ENCODE measurements at places on chromosomes 11 and 22.

DNA sequence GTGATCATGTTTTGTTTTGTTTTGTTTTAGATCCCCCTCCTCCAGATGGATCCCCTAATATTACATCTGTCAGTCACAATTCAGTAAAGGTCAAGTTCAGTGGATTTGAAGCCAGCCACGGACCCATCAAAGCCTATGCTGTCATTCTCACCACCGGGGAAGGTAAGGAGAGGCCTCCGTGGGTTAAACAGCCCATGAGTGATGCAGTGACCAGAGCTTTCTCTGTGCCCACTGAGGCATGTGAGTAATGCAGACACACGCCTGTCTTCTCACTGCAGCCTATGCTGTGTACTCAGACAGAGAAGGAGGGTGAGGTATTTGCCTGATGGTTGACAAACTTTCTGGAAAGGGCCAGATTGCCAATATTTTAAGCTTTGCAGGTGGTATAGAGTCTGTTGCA lies 73.7 kb upstream of the OR4B1 start:
- peak; percentile 37 for ATAC-seq

GRCh38 chr11:16883174-16883573 lies 131.0 kb downstream of the PLEKHA7 start:
- peak; percentile 25 for ATAC-seq

- ATAC-seq = no peak
Measured at GRCh38 chr11:104333977-104334376, 170.0 kb upstream of the PDGFD start.

- peak; percentile 75 for ATAC-seq
Measured at GRCh38 chr11:96061730-96062129, 137.8 kb upstream of the MTMR2 start.

GRCh38 chr11:69909561-69910518 lies 90.6 kb upstream of the FGF3 start:
- no peak for ATAC-seq

DNA sequence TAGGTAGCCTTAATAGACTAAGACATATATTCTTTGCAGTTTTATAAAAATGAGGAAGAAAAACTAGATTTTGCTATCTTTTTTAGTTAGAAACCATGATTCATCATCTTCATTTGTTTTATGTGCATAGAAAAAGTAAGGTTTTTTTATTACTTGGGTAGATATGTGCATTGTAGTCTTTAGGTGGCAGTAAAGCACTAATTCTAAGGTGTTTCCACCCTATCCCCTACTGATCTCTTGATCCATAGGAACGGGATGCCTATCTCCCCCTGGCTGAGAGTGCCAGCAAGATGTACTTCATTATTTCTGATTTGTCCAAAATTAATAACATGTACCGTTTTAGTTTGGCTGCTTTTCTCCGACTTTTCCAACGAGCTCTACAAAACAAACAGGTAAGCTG lies 148.1 kb downstream of the DYNC2H1 start:
- no peak for ATAC-seq

- no peak for ATAC-seq
Measured at GRCh38 chr11:120869516-120870011, 154.3 kb upstream of the TBCEL start.

DNA sequence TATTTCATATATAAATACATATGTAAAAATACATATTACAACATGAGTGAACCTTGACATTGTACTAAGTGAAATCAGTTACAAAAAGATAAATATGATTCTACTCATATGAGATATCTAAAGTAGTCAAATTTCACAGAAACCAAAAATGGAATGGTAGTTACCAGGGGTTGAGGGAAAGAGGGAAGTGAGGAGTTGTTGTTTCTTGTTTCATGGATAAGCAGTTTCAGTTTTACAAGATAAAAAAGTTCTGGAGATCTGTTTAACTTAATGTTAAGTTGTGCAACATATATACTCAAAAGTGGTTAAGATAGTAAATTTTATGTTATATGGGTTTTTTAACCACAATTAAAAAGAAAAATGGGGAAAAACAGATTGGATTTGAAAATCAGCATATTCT lies 107.7 kb downstream of the ELP4 start:
- no peak for ATAC-seq

- no peak for ATAC-seq
Measured at GRCh38 chr11:69232821-69233743, 60.9 kb upstream of the MYEOV start.

DNA sequence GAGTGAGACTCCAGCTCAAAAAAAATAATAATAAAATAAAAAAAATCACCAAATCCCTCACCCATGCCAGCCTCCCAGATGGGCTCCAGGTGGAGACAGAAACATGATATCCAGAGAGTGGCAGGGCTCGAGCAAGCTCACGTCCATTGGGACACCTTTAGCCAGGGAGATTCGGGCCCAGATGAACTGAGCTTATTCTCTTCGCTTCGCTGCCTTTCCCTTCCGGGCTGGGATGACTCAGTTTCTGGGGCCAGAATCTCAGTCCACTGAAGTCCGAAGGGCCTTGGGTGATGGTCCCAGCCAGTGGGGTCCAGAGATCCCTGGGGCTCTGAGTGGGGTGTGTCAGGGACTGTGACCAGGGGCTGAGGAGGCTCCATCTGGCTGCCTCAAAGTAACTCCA lies 23.0 kb upstream of the MYEOV start:
- ATAC-seq = no peak

GRCh38 chr11:78290293-78291176 lies 101.8 kb downstream of the USP35 start:
- ATAC-seq = peak; percentile 53

DNA sequence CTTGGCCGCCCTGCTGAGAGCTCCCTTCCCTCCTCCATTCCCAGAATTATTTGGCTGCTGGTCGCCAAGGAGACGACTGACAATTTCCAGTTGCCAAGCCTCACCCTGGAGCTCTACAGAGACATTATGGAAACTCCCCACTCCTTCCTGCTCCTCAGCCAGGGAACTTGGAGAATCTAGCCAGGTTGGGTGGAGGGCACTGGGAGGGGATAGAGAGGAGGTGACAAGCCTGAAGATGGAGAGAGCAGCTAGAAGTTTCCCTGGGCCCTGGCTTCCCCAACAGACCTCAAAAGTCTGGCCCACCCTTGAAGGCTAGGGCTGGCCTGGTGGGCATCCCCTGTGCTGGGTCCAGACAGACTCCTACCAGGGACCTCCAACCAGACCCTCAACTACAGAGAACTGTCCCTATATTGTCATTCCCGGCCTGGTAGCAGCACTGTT lies 6.7 kb upstream of the VSIG10L2 start:
- ATAC-seq = no peak

DNA sequence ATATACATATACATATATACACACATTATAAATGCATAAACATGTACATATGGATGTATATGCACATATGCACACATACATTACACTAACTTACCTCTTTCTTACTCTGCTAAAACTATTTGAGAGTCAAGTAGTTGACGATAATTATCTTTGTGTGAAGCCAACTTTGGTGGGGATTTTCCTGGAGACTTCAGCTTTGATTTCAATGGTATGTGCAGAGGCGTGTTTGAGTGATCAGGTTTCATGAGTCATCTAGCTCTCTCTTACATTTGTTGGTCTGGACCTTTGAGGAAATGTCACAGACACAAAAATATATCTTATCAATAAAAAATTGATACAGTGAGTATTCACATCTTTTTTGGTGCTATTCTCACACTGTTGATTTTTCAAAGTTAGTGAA lies 769.1 kb upstream of the LUZP2 start:
- ATAC-seq = no peak

- ATAC-seq = peak; percentile 96
Measured at GRCh38 chr11:70364745-70365543, 33.4 kb upstream of the CTTN start.

- ATAC-seq = no peak
Measured at GRCh38 chr22:31586137-31586920, 75.7 kb downstream of the PISD start.

DNA sequence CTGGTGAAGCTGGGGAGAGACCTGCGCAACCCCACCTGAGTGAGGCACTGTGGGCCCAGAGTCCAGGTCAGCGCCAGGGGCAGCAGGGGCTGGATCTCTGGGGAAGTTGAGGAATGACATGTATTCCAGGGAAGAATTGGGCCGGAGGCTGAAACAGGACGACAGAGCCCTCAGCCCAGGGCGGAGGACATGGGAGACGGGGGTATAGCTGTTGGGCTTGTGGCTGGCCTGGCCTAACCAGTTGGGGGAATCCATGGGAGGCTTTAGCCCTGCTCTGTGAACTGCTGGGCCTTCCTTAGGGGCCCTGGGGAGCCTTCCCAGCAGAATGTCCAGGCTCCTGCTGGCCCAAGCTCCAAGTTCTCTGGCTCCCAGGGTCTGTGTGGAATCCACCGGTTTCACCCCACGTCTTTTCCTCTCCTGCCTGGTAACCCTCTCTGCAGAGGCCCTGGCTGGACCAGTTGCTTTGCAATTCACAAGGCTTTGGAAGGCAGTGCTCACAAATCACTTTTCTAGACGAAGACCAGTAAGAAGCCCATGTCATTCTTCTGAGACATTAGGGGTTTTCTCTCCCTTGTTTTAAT lies 50.4 kb upstream of the KCNQ1OT1 start:
- no peak for ATAC-seq

DNA sequence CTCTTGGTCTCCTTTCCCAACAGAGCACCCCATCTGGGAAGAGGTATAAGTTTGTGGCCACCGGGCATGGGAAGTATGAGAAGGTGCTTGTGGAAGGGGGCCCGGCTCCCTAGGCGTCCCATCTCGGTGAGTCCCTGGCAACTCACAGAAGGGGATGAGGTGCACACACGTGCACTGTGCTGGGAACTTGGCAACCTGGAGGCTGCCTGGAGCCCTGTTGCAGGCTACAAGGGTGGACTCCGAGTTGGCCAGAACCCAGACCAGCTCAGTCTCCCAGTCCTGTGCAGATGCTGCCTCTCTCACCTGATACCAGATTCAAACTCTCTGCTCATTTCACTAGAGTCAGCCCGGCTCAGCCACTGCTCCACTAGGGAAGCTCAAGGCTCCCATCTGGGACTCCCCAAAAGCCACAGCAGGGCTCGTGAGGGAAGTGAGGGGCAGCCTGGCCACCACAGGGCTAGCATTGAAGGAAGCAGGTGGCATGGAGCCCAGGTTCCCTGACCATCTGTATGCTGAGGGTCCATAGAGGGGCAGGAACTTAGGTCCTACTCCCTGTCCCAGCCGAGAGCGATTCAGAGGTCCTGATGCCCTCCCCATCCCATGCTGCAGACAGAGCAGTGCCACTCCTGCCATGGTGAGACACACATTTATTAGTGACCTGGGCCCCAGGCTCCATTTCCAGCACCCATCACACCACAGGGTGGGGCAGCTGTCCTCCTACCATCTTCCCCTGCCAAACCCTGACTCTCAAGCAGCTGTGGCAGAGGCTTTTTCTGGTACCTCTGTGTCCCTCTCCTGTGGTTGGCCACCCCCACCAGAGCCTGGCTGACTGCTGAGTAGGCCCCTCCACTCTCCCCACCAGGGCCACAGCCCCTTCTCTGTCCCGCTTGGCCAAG lies 4.0 kb downstream of the PRR33 start:
- no peak for ATAC-seq

GRCh38 chr11:12531681-12532080 lies 142.5 kb upstream of the TEAD1 start:
- no peak for ATAC-seq

DNA sequence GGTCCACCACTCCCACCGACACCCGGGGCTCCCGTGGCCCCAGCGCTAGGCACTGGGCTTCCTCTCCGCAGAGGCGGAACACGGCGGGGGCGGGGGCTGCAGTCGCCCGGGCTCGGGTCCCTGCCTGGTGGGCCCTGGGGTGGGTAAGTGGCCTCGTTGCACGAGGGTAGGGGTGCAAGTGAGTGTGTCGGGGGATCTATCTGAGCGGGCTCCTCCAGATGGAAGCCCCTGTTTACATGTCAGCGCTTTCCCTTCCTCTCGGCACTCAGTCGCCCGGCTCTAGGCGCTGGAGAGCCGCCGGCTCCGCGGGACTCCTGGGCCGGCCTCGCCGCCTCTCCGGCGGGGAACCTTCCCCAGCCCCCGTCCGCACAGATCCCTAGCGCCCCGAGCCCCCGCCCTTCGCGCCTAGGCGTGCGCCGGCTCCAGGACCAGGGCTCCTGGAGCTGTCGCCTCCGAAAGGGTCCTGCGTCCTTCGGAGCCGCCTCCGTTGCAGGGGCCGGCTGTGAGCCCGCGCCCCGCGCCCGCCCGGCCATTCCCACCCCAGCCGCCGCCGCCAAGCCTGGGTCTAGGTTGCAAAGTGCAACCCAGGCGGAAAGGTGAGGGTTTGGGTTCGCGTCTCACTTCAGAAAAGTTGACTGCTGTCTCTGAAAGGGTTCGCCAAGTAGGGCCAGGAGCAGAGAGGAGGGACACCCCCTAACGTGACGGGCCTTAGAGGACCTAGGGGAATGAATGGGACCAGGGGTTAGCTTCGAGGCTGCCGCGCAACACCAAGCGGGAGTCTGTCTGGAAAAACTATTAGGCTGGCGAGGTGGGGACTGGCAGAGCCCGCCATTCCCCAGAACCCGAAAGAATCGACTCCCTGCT lies 978 bp downstream of the FLI1 start:
- ATAC-seq = peak; percentile 48

- no peak for ATAC-seq
Measured at GRCh38 chr11:33622186-33622585, 78.4 kb downstream of the C11orf91 start.

DNA sequence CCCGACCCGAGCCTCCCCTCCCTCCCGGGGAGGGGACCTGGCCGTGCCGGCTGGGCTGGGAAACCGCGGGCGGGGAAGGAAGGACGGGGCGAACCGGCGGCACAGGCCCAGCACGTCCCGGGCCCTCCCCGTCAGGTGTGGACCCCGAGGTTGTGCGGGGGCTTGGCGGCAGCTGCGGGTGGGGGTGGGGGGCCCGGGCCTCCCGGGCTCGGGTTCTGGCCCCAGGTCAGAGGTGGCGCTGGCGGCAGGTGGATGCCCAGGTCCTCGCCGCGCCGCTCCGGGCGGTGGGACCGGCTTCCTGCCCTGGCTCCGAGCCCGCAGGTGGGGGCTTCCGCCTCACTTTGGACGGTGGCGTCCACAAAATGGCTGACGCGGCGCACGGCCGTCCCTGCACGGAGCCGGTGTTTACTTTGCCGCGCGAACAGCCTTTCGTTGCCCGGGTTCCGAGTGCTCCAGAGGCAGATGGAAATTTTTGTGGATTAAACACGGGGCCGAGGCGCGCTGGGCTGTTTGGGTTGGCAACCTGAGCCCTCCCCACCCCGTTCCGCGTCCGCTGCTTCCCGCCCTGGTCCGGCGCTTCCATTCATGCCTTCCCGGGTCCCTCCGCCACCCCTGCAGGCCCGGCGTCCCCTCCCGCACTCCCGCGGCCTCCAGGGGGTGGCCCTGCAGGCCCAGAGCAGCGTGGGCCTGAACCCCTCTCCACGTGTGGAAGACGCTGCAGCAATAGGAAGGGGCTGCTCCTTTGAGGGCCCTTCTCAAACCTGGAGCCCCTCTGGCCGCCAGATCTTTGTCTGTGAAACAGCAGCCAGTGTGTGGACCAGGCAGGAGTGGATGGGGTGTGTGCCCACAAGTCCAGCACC lies 92.0 kb upstream of the KCNQ1OT1 start:
- ATAC-seq = peak; percentile 62

- no peak for ATAC-seq
Measured at GRCh38 chr11:85539740-85540139, 87.4 kb downstream of the DLG2 start.

All from activated T-helper 17 cell treated with anti-CD3 and anti-CD28 coated beads, Interleukin-2, amount 50 U/mL, for 72 hours (primary cell).